ENCODE measurements at places on chromosomes 11 and 22.

GRCh38 chr22:27129266-27129665 is 471.9 kb downstream of the MIAT start:
- DNase-seq, result no peak

DNA sequence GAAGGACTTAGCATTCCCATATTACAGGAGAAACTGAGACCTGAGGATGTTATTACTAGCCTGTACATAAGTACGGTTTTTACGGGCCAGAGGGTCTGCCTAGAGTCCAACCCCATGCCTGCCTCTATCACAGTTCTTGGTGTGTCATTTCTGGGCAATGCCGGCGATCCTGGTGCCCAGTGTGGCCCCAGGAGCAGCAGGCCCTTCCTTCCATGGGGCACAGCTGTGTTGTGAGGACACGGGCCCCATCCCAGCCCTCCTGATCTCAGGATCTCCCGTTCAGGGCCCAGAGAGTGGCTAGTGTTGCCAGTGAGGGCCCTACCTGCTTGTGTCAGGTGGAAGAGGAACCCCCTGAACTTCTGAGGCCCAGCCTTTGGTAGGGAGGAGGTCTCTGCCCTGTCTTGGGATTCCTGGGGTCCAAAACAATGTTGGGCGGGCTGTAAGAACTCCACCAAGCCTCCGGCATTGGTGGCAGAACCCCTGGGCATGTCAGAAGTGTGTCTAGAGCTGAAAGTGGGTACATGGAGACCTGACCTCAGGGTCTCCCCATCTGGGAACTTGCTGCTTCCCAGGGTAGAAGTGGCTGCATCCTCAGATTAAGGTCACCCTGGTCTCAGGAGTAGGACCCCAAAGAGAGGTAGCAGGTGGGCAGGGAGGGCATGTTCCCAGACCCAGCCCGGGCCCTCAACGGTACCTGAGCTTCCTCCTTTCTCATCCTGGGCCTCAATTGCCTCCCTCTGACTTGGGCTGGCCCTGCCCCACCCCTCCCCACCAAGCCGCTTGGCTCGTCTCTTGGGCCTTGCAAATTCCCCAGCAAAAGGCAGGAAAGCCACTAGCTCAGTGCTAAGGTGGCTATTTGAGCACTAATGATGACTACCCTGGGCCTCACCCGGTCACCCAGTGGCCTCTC is 74.6 kb upstream of the KCNQ1OT1 start:
- no peak for DNase-seq

- no peak for DNase-seq
These were observed 43.7 kb downstream of the OSBPL5 start for GRCh38 chr11:3121416-3121815.

DNA sequence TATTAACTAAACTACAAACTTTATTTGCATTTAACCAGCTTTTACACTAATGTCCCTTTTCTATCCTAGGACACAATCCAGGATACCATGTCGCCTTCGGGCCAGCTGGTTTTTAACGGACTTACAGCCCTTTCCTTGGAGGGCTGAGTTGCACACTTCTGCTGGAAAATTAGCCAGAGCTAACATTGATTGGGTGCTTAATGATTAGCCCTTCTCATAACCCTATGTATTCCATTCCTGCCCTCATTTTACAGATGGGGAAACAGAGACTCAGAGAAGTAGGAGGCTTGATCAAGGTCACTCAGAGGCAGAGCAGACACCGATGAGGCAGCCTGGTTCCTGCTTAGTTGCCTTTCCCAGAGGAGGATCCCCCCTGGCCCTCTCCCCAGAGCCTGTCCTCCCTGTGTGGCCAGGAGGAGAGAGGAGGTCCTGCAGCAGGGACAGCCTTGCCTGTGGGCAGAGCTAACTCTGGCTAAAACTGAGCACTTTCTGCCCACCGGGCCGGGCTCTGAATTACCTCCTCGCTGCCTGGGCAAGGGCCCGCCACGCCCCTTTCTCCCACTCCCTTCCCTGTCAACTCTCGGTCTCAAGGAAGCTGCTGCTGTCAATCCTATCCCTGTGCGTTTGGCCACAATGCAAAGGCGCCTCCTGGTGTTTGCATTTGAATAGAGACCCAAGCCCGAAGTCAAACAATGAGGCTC is 59.6 kb upstream of the PAX6 start:
- DNase-seq, result no peak

Data from stimulated activated CD8-positive, alpha-beta memory T cell treated with anti-CD3 and anti-CD28 coated beads, Interleukin-12 subunit alpha, Interleukin-12 subunit beta, amount 100 ng/mL, for 4 hours (primary cell).